ENCODE measurements at places on chromosomes 1 and 21.

DNA sequence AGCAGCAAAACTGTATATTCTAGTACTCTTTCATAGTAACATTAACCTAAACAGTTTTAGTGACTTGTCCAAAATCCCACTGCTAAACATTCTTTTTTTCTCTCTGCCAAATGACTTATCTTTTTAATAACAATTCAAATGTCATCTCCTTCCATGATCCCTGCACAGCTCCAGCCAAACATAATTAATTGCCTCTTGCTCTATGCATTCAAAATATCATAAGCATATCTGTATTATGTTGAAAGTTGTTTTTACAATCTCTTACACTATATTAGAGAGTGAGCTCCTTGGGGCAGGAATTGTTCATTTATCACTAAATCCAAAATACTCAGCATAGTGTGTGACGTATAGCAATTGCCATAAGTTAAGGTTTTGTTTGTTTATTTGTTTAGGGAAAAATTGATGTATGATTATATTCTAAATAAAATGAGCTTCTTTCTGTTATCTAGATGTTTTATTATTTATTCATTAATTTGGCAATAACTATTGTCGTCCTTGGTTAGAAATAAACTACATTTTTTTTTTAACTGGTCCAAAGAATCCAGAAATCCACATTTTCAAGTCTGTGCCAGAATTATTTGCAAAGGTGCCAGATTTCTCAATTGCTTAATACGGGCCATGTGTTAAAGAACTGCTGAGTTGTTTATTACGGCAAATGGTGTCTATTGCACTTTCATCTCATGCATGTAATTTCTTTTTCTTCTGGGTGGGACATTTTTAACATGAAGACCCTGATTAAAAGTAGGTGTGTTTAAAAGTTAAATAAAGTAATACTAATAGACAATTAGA is 577.2 kb upstream of the ZRANB2 start:
- no peak for DNase-seq

GRCh38 chr21:39610703-39611102 is 2.0 kb upstream of the B3GALT5 start:
- no peak for DNase-seq

GRCh38 chr1:175297291-175297690 is 104.7 kb upstream of the KIAA0040 start:
- no peak for DNase-seq

- no peak for DNase-seq
These were observed 1165.1 kb upstream of the ADGRL4 start for GRCh38 chr1:80171631-80172030.

DNA sequence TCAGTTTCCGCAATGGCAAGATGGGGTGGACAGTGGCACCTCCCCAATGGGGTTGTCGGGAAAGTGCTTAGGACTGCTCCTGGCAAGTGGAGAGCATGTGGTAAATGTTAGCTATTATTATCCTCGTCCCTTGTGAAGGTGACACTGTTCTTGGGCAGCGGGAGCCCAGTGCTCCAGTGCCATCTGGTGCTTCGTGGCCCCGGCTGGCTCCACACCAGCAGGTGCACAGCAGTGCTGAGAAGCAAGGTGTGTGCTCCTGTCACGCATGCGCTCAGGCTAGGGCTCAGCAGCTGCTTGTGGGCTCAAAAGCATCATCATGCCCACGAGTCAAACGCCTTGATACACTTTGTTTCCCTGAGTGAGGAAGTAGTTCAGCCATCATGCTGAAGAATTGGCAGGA is 24.9 kb upstream of the KCNC4 start:
- DNase-seq = no peak
